ENCODE measurements at places on chromosomes 1 and 21.

GRCh38 chr1:24020025-24020424, 39.9 kb upstream of the SRSF10 start:
- no peaks in the 10 kb centered on the region for H3K36me3 ChIP-seq
- H3K4me3 ChIP-seq, result no peak overlapping the region
- H3K27me3 ChIP-seq, result no peaks in the 10 kb centered on the region
- no peak for DNase-seq
- H3K4me1 ChIP-seq, result peaks cover 10% of the 10 kb centered on the region
- H3K27ac ChIP-seq, result peak overlapping the region; percentile 90

- H3K4me3 ChIP-seq, result no peak overlapping the region
- H3K36me3 ChIP-seq, result no peaks in the 10 kb centered on the region
- H3K27me3 ChIP-seq, result no peaks in the 10 kb centered on the region
- H3K4me1 ChIP-seq, result no peaks in the 10 kb centered on the region
- no peak overlapping the region for H3K27ac ChIP-seq
Observed at GRCh38 chr1:176790786-176791185, 327.8 kb downstream of the PAPPA2 start.

- H3K27ac ChIP-seq, result no peak overlapping the region
- no peak overlapping the region for H3K4me3 ChIP-seq
- no peak for DNase-seq
- no peaks in the 10 kb centered on the region for H3K4me1 ChIP-seq
Observed at GRCh38 chr21:42465008-42465802, 30.8 kb downstream of the RSPH1 start.

DNA sequence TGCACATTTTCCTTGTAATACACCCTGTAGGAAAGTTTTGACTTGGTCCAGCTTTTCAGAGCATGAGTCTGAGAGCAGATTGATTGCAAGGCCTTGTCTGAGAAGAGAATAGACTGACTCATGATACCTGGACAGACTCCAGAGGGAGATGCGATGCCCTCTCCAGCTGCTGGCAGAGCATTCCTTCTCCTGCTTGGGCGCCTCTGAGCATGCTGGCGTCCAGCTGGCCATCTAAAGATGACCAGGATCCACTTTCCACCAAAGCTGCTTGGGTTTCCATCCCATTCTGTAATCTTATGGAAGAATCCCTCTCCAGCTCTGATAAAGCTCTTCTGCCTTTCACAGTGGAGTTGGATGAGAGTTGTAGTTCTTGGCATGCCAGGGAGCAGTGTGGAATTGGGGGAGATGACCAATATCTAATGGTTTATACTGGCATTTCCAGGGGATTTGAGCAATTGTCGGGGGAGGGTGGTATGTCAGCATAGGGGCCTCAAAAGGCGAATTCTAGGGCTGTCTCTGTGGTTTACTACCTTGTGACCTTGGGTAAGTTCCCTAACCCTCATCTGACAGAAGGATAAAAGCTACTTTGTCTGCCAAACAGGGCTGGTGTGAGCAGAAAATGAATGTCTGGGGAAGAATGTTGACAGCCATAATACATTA, 19.5 kb downstream of the SZRD1 start:
- H3K36me3 ChIP-seq, result no peaks in the 10 kb centered on the region
- H3K4me1 ChIP-seq, result no peaks in the 10 kb centered on the region
- no peak for DNase-seq

- H3K27ac ChIP-seq, result peak overlapping the region; percentile 75
- no peak for DNase-seq
- no peaks in the 10 kb centered on the region for H3K36me3 ChIP-seq
- H3K4me1 ChIP-seq, result peaks cover 3% of the 10 kb centered on the region
- no peaks in the 10 kb centered on the region for H3K27me3 ChIP-seq
Observed at GRCh38 chr1:110214454-110215404, 4.6 kb downstream of the KCNC4 start.

- no peak for DNase-seq
- no peaks in the 10 kb centered on the region for H3K27me3 ChIP-seq
- H3K4me1 ChIP-seq, result no peaks in the 10 kb centered on the region
- H3K36me3 ChIP-seq, result no peaks in the 10 kb centered on the region
- H3K27ac ChIP-seq, result no peak overlapping the region
- no peak overlapping the region for H3K4me3 ChIP-seq
Observed at GRCh38 chr1:209554761-209555611, 28.5 kb upstream of the CAMK1G start.

- peak overlapping the region; percentile 25 for H3K4me3 ChIP-seq
- peak overlapping the region; percentile 84 for H3K27ac ChIP-seq
- DNase-seq, result no peak
- H3K4me1 ChIP-seq, result no peaks in the 10 kb centered on the region
Observed at GRCh38 chr1:18481190-18481920, 625 bp downstream of the KLHDC7A start.

DNA sequence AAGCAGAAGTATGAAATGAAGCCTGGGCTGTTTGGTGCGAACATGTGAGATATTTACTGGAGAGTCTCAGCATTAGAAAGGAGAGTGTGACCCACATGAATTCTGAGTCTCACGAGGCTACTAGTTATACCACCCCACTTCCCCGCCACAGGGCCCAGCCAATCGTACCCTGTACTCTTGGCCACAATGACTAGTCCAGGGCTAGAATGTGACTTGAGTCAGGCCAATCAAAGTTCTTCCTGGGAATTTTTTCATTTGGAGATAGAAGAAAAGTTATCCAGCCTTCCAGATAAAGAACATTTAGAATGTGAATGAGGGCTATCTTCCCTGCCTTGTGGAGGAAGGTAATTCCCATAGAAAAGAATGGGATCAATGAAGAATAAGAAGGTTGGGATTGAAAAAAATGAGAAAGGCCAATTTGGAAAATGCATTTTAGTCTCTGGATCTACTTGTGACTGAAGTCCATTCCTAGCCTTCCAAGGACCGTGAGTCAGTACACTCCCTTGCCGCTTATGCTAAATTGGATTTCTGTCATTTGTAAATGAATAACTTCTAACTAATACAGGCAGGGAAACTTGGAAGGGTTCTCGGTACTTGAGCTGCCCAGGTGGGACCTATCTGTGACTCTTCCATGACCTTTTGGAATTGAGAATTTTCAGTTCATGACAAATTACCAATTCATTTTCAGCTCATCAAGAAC, 12.3 kb upstream of the RIMKLA start:
- H3K27me3 ChIP-seq, result no peaks in the 10 kb centered on the region
- H3K4me1 ChIP-seq, result no peaks in the 10 kb centered on the region
- no peak overlapping the region for H3K27ac ChIP-seq
- no peaks in the 10 kb centered on the region for H3K36me3 ChIP-seq

DNA sequence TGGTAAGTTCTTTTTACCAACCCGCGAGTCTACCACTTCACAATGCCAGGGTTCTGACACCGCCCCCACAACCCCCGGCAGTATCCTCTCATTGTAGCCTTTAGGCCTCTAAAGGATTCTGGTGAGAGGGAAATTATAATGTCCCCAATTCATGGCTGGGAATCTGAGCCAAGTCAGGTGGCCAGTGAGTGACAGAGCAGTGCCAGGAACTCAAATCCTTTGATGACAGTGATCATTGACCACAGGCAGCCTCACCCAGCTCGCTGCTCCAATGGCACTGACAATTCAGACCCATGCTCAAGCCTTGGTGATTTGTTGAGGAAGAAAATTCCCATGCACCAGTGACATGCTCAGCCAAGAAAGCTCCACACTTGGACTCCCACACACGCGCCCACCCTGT, 63.4 kb upstream of the CSF1 start:
- no peak for DNase-seq
- no peaks in the 10 kb centered on the region for H3K4me1 ChIP-seq
- peak overlapping the region; percentile 25 for H3K27ac ChIP-seq
- H3K36me3 ChIP-seq, result no peaks in the 10 kb centered on the region
- no peak overlapping the region for H3K4me3 ChIP-seq

DNA sequence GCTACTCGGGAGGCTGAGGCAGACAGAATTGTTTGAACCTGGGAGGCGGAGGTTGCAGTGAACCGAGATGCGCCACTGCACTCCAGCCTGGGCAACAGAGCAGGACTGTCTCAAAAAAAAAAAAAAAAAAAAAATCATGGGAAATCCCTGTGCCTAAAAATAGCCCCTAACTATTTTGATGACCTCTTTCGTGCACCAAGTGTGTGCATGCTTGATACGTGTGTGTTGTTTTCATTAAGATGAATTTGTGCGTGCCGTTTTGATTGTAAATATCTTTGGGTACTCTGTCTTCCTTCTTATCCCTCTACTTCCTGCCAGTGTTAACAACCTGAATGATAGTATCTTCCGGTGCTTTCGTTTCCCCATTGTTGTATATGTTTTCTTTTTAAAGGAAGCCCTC, 9.8 kb downstream of the CACYBP start:
- H3K4me3 ChIP-seq, result no peak overlapping the region
- H3K4me1 ChIP-seq, result no peaks in the 10 kb centered on the region
- H3K36me3 ChIP-seq, result peaks cover 6% of the 10 kb centered on the region
- no peak for DNase-seq
- no peak overlapping the region for H3K27ac ChIP-seq

DNA sequence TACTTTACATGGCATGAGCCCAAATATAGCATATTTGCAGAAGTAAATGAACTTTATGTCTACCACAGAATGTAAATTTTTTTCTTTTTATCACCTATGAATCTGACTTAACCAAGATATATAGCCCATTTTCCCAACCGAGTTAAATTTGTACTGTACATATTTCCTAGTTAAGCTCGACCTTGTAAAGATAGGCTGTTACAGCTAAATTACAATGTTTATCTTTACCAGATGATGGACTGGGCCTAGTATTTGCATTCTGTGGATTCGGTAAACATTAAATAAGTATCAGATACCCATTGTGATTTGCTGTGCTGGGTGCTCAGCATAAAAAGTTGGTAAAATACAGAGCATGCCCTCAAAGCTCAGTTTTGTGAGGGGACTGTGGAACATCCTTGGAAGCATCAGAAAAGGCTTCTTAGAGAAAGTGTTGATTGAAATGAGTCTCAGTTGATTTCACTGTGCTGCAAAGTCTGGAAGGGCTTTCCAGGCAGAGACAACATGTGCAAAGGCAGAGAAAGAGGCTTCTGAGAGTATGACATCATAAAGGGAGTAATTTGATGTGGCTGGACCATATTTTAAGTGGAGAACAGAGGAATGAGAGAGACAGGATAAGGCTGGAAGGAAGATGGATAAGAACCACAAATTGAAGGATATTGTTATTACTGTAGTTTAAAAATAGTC, 27.4 kb downstream of the MORC3 start:
- DNase-seq, result no peak
- no peak overlapping the region for H3K27ac ChIP-seq
- H3K36me3 ChIP-seq, result peaks cover 5% of the 10 kb centered on the region
- H3K4me1 ChIP-seq, result no peaks in the 10 kb centered on the region

DNA sequence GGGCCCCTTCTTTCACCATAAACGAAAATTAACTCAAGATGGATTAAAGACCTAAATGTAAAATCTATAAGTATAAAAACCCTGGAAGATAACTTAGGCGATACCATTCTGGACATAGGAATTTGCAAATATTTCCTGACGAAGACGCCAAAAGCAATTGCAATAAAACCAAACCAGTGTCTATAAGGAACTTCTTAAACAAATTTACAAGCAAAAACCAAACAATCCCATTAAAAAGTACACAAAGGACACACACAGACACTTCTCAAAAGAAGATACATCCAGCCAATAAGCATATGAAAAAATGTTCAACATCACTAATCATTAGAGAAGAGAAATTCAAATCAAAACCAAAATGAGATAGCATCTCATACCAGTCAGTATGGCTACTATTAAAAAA, 78.8 kb upstream of the C1orf105 start:
- no peaks in the 10 kb centered on the region for H3K27me3 ChIP-seq
- no peak overlapping the region for H3K27ac ChIP-seq
- H3K4me3 ChIP-seq, result no peak overlapping the region
- H3K4me1 ChIP-seq, result peaks cover 3% of the 10 kb centered on the region

DNA sequence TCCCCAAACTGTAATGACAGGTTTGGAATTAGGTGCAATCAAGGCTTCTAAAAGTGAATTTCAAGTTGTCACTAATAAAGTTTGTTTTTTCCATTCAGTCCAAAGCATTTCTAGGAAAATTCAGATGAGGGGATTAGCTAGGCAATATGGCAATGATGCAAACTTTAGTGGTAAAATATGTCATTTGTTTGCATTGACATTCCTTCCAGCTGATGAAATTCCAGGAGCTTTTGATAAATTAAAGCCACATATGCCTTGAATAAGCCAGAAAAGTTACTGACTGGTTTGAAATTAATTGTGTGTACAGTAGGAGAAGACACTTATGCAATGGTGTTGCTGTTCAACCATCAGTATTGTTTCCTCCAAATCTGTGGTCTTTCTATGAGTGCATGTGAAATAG, 57.8 kb downstream of the MROH9 start:
- H3K36me3 ChIP-seq, result no peaks in the 10 kb centered on the region
- H3K4me3 ChIP-seq, result no peak overlapping the region
- H3K27me3 ChIP-seq, result no peaks in the 10 kb centered on the region
- no peak overlapping the region for H3K27ac ChIP-seq
- DNase-seq, result no peak
- H3K4me1 ChIP-seq, result no peaks in the 10 kb centered on the region

DNA sequence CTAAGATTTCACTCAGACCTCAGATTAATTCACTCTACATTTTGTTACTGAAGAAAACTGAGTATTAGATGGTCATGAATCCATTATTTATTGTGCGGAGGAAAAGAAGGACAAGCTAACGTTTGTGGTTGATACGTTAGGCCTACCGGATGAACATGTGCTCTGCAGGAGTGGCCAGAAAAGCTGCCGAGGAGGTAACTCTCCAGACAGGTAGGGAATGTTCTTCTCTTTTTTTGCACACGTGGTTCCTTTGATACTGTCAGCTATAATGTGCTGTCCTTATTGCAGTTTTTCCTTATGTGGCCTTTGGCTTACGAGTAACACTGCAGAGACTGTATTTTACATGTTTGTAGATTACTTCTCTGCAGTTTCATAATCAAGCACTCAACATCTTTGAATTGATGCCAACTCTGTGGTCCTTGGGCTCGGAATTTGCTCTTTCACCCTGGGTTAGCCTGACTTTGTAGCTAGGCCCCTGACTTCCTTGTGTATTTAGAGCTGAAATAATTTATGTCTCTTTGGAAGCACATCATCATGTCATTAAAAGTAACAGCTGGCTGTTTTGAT, 13.6 kb downstream of the MTR start:
- H3K27ac ChIP-seq, result no peak overlapping the region
- peaks cover 13% of the 10 kb centered on the region for H3K36me3 ChIP-seq
- no peak overlapping the region for H3K4me3 ChIP-seq
- H3K4me1 ChIP-seq, result no peaks in the 10 kb centered on the region

DNA sequence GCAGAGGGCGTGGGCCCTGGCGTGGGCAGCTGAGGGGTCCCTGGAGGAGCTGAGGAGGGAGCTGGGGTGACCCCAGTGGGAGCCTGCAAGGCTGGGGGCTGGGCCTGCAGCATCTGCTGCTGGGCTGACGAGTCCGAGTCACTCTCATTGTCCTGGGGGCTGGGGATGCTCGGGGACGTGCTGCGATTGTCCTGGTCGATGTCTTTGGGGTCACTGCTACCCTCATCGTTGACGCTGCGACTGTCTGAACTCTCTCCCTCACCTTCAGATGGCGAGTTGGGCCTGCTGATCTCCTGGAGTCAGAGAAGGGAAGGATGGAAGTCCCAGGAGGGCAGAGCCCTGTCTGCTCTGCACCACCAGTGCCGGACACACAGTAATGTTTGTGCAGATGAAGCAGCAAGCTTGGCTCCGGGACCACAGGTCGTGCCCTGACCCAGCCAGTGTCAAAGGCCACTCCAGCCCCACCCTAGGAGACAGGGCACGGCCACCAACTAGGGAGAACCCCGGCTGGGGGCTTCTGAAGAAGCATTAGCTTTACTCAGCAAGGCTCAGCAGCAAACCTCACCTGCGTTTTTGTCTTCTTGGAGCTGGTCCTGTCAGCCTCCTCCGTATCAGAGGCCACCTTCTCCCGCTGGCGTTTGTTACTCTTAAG, 43.4 kb downstream of the SLC45A1 start:
- H3K36me3 ChIP-seq, result peaks cover 11% of the 10 kb centered on the region
- H3K27ac ChIP-seq, result peak overlapping the region; percentile 25
- H3K4me3 ChIP-seq, result no peak overlapping the region
- no peaks in the 10 kb centered on the region for H3K27me3 ChIP-seq
- H3K4me1 ChIP-seq, result no peaks in the 10 kb centered on the region

Measured in breast epithelium (tissue), 4 donors.